ENCODE measurements at places on chromosomes 7 and 10. TPM values are rescaled to one million over a fixed set of nuclear protein-coding genes. Genes with fewer than 3 reads are reported as not detected.

- no peak for DNase-seq
These were observed 150.2 kb upstream of the INSYN2A start for GRCh38 chr10:127346604-127347003.

DNA sequence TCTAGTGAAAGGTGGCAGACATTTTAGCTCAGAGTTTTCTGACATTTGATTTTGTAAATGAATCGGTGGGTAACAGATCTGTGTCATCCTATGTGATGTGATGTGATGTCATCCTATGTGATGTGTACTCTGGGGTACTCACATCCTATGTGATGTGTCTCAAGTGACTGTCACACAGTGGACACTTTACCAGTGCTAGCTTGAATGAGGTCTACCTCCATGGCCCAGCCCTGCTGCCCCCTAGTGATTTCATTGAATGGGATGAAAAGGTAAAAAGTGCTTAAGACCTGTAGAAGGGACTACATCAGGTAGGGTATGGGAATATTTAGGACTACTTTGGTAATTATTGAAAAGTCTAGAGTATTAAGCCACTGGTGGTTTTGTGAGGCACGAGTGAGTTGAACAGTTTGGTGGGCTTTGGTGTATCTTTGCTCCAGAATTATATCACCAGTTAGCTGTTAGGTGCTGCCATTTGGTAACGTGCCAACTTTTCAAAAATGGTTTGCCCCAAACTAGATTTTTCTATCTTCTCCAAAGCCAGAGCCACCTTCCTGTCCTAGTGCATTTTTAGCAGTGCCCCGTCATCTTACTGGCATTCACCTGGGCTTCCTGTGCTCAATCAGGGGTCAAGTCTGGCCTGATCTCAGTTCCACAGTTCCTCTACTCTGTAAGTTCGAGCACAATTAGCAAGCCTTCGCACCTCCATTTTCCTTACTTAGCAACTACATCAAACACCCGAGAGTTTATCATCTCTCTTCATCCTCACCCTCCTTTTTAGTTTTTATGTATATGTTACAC is 9.7 kb downstream of the EIF4H start:
- DNase-seq = no peak

DNA sequence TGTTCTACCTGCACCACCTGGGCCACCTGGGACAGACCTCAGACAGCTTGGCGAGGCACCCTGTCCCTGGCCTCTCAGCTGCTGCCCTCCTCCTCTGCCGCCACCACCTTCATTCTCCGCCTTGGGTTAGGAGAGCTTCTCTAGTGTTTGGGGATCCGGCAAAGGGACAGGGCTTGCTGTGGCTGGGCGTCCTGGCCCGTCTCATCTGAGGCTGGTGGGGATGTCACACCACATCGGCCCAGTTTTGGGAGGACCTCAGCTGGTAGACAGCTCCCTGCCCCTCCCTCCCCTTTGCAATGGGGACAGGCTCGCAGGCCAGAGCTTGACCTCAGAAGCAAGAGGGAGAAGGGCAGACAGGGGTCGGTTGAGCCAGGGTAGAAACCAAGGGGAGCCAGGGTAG is 26.4 kb downstream of the SPOCK2 start:
- no peak for DNase-seq

TMEM168 gene
- polyA plus RNA-seq = 5.1 TPM

DNA sequence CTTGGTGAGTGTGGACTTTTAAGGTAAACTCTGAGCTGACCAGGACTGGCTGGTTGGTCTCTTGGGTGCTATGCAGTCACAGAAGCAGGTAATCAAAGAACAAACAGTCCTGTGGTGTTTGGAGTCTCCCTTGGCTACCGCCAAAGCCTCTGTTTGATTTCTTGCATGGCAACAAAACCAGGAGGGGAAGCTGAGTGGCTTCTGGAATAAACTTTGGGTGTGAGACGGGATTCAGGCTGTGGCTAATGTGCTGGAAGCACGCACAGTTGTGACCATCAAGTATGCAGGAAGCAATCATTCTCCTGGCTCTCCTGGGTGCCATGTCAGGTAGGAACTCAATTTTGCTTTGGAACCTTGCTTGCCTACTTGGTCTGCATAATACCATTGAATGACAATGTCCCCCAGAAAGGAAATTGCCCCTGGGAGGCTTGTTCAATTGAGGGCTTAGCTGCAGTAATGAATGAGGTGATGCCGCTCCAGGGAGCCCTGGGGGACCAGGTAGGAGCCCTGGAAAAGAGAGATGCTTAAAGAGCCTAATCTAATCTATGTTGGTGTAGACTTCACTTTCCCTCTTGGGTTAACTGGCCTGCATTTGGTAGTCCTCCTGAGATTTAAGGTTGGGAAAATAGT is at the start of gene CDHR3:
TSS of gene CDHR3 (plus strand) at position 227 of the 630 bp plus-strand sequence. CDS start at position 282, 55 bp downstream.
- no peak for DNase-seq

GRCh38 chr10:19659920-19660655 is 156.1 kb upstream of the PLXDC2 start:
- DNase-seq = no peak

- no peak for DNase-seq
These were observed 383.9 kb downstream of the AUTS2 start for GRCh38 chr7:69982197-69982596.

TEX36 gene
- not detected for polyA plus RNA-seq

DNA sequence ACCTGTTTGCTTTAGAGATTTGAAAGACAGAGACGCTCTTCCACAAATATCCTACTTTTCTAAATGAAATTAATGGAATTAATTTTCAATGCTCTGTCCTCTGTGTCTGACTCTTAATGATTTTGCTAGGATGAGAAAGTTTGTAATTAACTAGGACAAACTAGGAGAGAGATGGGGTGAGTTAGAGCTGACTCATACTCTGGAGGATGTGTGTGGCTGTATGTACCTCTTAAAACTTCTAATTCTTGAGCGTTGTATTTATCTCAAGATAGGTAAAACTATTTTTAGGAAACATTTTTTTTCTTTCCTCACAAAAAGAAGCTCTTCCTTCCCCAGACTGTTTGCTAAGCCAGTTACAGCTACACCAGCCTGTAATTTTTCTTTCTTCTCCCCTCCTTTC is 178.8 kb upstream of the ANKRD30A start:
- DNase-seq = no peak

DNA sequence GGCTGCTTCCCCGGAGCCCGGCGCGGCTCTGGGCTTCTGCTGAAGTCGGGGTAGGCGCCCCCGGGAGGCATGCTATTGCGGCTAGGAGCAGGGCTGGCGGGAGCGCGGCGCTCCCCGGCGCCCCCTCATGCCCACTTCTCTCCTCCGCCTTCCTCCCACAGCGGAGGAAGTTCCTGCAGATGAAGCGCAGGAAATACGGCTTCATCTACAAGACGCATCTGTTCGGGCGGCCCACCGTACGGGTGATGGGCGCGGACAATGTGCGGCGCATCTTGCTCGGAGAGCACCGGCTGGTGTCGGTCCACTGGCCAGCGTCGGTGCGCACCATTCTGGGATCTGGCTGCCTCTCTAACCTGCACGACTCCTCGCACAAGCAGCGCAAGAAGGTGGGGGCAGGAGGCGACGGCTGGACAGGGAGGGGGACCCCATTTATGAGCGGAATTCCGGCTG is 479 bp downstream of the CYP26A1 start:
- no peak for DNase-seq

TMEM236 gene
- 0.07 TPM for polyA plus RNA-seq

FXYD4 gene
- polyA plus RNA-seq = not detected

SEMA3D gene
- polyA plus RNA-seq = not detected

RELN gene
- not detected for polyA plus RNA-seq

FGF8 gene
- polyA plus RNA-seq = not detected

GRCh38 chr7:117193564-117193963 is 129.3 kb downstream of the WNT2 start:
- no peak for DNase-seq

- no peak for DNase-seq
These were observed 100.2 kb downstream of the MICU1 start for GRCh38 chr10:72525689-72526088.

NODAL gene
- polyA plus RNA-seq = not detected

SPACDR gene
- polyA plus RNA-seq = not detected

DNA sequence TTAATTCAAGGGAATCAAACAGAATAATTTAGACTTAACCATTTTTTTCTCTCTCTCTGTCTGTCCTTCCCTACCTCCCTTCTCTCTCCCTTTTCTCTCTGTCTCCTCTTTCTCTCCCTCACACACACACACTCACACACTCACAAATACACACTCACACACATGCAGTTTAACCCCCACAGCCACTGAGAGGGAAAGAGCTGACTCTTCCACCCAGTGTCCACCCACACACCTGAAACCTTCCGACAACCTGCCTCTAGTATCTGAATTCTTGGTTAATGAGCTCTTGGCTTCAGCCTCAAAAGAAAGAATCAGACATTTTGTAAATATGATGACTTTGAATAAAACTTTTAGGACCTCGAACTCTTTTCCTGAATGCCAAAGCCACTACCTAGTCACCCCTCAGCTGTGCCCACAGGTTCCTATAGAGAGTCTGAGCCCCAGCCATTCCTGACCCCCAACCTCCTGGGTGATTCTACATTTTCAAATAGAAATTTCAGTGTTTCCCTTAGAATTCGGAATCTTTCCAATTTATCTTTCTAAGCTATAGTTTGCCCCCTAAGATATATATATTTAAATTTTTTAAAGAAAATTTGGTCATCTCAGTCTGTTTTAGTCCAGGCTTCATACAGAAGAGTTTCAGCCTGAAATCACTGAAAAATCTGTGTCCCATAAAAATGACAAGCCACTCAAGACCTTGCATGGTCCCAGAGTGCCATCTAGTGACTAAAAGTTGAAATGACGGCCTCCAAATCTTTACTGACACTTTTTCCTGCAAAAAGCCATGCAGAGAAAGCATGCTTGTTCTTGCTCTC is 202.8 kb downstream of the IPMK start:
- DNase-seq = no peak

HMX3 gene
- not detected for polyA plus RNA-seq

PDIA4 gene
- 84.4 TPM for polyA plus RNA-seq

DNA sequence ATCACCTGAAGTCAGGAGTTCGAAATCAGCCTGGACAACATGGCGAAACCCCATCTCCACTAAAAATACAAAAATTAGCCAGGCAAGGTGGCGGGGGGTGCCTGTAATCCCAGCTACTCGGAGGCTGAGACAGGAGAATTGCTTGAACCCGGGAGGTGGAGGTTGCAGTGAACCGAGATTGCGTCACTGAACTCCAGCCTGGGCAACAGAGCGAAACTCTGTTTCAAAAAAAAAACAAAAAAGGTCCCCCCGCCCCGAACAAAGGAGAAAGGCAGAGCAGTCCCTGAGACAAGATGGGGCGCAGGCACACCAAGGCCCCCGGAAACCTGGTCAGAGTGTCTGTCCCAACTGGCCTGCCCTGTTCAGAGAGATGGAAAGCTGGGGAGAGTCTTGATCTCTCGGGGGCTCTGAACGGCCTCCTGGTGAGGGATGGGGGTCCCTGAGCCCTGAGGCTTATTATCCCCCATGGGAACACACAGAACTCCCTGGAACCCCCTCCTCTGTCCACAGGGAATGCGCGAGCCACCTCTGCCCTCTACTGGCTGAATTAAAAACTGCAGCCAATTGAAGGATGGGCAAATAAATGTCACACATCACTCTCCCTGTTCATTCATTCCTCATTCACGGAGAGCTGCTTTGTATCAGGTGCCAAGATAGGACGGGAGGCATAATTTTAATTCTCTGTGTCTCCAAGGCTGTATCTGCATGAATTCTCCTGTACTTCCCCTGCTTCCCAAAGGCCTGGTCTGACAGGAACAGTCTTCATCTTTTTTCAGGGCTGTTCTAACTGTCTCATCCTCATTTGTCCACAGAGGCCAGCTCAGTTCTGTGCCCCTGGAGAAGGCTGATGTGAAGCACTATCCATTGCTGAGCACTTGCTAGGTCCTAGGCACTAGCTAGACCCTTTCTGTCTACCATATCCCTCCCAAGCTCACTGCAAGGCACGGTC is 28.9 kb downstream of the MAT1A start:
- peak; percentile 23 for DNase-seq

DNA sequence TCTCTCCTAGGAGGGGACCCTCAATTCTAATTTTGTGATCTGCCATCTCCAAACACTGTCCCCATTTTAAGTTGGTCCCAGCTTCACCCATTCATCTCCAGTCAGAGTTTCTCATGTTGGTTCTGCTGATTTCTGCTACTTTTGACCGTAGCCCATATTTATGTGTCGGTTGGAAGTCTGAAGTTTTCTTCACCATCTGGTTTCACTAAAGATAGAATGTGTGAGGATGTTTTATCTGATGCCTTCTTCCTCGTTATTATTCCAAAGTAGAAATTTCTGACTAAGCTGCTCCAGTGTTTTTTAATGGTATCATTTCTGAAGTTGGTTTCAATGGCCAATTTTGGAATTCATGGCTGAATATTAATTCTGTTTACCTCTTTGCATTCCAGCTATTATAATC is 21.3 kb upstream of the IFIT2 start:
- no peak for DNase-seq

DNA sequence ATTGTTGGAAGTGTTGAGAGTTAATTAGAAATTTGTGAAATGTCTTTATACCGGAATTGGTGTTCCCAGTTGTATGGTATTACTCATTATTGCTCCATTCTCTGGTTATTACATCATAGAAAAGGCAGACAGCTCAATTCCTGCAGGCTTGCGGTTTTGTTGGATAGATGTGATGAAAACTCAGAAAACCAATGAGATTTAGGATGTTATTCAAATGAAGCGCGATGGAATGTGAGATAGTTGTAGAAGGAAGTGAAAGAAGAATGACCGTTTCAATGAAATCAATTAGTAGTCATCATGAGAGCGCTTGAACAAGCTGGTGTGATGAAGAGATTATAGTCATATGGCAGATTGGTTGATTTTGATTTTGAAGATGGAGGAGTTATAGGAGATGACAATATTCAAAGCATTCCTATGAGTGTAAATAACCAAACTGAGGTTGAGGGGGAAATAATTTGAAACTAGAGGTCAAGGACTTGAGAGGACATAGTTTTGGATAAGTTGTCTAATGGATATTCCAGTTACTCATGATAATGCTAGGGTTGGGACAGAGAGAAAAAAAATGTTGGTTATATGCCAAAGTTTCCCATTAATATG is 991.5 kb downstream of the NRG3 start:
- DNase-seq = no peak

- DNase-seq = no peak
These were observed 6.1 kb downstream of the SMARCD3 start for GRCh38 chr7:151242159-151243044.
